ENCODE measurements at places on chromosomes 2 and 18.

DNA sequence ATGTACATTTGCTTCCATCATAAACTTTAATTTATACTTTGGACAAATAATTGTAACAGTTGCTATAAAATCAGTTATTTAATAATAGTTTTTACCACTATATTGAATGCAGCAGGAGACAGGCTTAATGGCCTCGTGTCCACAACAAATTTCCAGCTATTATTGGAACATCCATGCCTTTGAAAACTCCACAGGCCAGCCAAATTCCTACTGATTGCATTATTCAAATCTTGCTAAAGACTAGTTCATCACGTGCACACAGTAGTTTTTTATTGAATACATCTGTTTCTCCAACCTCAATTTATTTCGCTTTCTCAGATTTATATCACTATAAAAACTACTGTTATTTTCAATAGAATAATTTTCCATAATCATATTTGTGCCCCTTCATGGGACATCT is 18.4 kb upstream of the PTPRM start:
- DNase-seq = no peak

GRCh38 chr2:239012228-239012627 is 164.3 kb downstream of the TWIST2 start:
- DNase-seq = no peak

- no peak for DNase-seq
Observed at GRCh38 chr2:150640039-150640438, 152.6 kb upstream of the RND3 start.

DNA sequence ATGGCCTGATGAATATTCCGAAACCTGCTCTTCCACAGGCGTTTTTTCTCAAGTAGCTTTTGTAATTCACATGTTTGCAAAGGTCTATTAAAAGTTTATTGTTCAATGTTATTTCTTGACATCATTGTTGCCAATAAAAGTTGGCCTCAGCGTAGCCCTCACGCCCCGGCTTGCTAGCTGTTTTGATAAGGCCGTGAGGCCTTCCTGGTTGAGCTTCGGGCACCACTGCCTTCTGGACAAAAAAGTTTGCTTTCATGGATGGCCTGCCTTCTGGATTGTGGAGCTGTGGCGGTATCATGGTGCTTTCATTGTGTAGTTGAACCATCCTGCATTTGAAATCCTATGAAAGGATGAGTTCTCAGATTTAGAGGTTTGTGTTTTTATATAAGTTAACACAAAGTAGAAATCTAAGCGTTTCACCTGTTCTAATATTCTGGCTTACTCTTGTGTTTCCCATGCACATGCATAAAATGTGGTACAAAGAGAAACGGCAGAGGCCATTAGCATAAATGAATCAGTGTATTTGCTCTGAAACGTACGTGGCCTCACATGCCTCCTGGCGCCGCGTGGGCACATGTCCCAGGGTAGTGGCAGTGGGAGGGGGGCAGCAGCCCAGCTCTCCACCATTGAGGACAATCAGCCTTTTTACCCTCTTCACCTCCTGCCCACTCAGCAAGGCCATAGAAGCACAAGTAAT is 134.5 kb downstream of the NCK2 start:
- DNase-seq = no peak

GRCh38 chr18:686339-687111 is 25.9 kb downstream of the ENOSF1 start:
- DNase-seq = no peak

- no peak for DNase-seq
Observed at GRCh38 chr2:84629550-84629949, 113.3 kb downstream of the DNAH6 start.

- no peak for DNase-seq
Observed at GRCh38 chr2:36432479-36432878, 76.9 kb downstream of the CRIM1 start.

GRCh38 chr2:192675681-192676080 is 480.9 kb upstream of the TMEFF2 start:
- DNase-seq = no peak

DNA sequence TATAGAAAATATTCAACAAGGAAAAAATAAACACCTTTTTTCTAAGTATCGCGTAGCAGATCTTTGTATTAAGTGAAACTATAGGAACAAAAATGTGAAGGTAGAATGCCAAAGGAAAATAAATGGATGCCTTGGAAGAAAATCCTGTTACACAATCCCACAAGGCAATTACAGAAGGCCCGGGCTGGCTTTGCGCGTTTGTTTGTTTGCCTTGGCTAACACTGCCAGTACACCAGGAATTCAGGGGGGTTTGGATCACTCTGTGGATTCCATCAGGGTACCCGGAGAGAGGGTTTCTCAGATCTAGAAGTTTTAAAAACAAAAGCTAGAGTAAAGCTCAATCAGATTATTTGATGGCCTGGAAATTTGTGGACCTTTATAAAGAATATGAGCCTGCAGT is 478.3 kb downstream of the FBXO15 start:
- DNase-seq = no peak

Measured in AG09309 (cell line).